ENCODE measurements at places on chromosomes 6 and 20. TPM values are rescaled to one million over a fixed set of nuclear protein-coding genes. Genes with fewer than 3 reads are reported as not detected.

DNA sequence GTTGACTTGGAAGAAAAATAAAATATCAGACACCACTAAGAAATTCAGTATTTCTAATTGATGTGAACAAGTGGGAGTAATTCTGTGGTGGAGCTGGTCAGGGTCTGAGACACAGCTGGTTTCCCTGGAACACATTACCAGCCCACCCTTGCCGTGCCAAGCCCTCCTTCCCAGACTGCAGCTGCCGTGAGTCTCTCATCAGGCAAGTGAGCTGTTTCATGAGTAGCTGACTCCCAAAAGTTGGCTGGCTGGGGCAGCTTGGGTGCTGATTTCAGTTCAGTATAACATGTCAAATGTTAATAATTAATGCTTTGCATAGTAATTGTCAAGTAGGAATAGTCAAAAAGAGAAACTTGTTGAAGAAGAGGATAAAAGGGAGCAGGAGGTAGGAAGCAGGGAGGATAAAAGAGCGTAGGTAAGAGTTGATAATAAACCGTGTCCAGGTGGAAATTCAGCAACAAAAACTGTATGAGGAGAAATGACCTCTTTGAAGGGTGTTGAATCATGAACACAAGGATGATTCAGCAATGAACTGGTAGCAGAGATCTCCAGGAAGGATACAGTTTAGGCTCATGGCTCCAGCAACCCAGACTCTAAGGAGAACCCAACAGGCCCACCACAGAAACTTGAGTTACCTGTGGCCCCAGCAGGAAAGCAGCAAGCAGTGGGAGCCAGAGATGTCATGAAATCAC is 110.9 kb upstream of the SSTR4 start:
- no peak for DNase-seq

- DNase-seq: no peak
Observed at GRCh38 chr20:10621149-10621548, 52.6 kb downstream of the JAG1 start.

- DNase-seq: no peak
Observed at GRCh38 chr20:3135507-3136070, 24.1 kb downstream of the FASTKD5 start.

DNA sequence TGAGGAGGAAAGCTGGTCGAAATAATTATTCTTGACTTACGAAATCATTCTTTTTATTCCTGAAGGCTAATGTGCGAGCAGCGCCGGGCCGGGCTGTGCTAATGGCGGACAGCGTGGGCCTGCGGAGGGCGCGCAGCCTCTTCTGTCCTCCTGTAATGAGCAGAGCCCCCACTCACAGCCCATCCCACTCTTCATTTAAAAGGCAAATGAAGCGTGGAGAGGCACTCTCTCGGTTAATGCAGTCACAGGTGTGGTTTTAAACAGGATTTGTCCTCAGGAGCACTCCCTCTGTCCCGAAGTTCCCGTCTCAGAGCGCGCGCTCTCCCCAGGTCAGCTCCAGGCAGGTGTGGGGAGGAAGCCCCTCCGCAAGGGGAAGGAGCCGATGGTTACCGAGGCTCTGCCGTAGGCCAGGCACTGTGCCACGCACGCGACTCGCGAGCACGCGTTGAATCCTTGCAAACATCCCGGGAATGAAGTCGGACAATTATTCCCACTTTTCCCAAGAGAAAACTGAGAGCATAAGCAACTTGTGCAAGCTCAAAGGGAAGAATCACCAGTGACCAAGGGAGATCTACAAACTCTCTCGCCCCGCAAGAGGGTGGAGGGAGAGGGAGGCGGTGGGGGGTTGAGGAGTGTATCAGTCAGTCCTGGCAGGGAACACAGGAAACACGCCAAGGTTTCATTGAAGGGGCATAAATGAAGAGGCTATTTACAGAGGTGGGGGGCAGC is 35.5 kb upstream of the ZFAND3 start:
- DNase-seq: peak; percentile 47

DNA sequence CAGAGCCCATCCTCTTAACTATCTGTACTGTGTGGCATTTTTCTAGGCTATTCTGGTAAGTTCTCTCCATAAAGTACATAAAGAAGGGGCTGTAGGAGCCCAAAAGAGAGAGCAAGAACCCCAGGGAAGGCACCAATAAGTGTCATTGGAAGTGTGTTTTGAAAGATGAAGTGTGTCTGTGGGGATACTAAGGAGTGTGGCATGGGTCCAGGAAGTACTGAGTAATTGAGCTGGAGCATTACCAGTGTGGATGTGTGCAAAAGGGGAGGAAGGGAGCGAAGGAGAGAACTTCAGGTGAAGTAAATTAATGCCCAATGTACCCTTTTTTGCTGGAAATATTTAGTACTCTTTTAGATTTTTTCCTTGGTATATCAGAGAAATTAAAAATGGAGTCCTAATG is 63.9 kb downstream of the KCNS1 start:
- no peak for DNase-seq

- DNase-seq: no peak
Observed at GRCh38 chr6:150627585-150628025, 27.9 kb downstream of the PLEKHG1 start.

DNA sequence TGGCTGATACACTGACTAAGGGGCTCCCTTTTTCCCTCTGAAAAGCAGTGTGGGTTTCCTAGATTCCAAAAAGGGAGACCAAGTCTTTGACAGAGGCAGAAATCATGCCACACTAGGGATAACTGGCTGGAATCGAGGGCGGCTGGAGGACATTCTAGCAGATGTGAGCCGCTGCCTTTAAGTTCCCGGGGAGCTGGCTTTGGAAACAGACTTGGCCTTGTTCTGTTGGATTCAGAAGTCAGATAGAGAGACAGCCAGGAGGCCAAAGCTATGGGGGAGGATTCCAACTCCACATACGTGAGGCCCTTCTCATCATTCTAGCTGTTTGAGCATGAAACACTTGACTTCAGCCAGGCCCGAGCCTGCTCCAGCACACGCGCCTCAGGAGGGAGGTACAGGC is 109.9 kb upstream of the FOXC1 start:
- no peak for DNase-seq

DNA sequence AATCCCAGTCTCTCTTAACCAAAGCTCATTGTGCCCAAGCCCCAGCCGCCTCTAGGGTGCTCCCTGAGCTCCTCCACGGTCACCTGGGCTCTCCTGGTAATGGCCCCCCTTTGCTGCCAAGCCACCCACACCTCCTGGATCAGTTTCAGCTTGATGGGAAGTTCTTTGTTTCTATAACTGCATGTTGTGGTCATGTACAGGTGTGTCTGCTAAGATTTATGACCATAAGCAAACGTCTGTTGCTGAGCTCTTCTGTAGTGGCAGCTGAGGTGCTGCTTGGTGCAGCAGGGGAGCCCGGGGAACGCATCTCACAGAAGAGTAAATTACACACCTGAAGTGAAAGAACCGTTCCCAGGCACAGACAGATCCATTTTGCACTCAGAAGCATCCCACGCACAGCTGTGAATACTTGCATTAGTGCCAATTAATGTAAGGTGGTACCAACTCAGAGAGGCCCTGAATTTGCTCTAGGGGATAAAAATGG is 194.6 kb upstream of the ARID1B start:
- no peak for DNase-seq

GRCh38 chr6:25465941-25466340 is 186.1 kb upstream of the SCGN start:
- no peak for DNase-seq

The HLA-DRB5 gene
- total RNA-seq: not detected

DNA sequence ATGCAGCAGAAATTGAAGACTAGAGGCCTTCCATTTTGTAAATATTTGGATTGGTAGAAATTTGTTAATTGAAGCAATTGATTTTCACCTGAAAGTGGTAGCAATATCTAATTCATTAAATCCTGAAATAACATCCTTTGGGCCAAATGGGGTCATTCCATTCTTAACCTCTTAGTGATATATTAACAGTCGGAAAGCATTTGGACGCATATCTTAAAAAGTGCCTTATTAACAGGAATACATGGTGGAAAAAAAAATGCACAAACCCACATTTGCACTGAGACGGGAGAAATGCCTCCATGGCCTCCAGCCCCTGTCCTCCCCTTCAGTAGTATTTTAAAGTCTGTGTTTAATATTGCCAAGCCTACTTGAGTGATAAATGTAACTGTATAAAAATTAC is 205.5 kb downstream of the TFAP2B start:
- no peak for DNase-seq

The BMP6 gene
- total RNA-seq: 0.25 TPM

- DNase-seq: no peak
Observed at GRCh38 chr6:22302838-22303237, 6.0 kb upstream of the PRL start.

GRCh38 chr20:2390951-2391675 is 10.4 kb downstream of the TGM6 start:
- no peak for DNase-seq

- DNase-seq: no peak
Observed at GRCh38 chr6:100171533-100172321, 177.7 kb upstream of the MCHR2 start.

DNA sequence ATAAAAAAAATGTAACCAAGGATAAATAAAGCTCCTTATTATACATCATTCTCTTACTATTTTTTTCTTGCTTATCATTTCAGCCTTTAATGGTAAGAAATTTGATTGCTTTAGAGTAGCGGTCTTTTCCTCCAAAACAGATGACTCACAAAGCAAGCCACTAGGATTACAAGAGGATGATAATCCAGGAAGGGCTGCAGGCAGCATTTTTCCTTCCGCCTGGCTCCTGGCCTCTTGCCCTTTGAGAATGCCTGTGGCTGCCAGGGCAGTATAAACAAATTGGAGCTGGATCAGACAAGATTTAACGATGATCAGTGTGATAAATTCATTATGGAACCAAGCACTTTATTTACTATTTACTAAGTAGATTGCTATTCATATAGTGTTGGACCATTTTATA is 9.7 kb upstream of the FBXL4 start:
- DNase-seq: no peak

- no peak for DNase-seq
Observed at GRCh38 chr6:148146717-148147462, 195.7 kb upstream of the SASH1 start.

Measured in glutamatergic neuron (in vitro differentiated cells).